Right forelimb (tissue), 1 donor: ENCODE measurements at places on chromosomes 2 and 18.

DNA sequence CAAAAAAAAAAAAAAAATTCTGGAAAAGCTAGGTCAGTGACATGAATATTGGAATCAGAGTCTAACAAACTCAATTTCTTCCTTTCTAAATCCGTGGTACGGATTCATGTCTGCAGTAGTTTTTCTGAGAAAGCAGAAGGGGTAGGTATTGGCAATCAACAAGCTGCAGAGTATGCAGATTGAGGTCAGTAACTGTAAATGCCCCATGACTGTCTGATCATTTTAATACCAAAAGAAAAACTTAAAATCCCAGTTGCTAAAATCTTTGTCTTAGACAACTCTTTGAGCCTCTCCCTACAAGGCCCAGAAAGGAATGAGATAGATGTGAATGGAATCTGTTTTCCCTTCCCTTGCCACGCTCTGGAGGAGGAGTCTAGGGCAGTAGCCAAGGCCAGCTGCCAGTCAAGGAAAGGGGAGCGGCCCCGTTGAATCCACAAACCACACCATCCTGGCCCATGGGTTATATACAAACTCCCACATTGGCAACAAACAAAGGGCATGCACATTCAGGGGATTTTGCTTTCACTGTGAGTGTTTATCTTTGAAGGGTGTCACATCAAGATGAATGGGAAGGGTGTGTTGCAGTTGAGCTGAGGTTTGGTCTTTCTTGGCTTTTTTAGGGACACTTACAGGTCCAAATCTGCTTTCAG lies 6.1 kb upstream of the CASP8 start:
- no peak for DNase-seq

DNA sequence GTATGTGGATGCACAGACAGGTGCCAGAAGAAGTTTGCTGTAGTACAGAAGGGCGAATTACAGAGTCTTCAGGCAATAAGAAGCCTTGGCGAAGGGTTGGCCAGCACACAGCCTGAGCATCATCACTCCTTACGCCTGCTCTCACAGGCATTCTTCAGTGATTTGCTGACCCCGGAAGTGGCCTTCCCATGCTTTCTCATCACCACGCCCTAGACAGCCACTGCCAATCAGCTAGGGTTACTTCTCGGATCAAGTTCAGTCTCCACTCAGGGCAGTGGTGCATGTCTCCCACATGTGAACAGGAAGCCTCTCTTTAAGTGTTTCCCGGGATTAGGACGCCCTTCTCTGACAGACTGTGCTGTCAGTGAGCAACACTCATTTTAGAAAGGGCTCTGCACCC lies 81.8 kb downstream of the C1QL2 start:
- DNase-seq = no peak

DNA sequence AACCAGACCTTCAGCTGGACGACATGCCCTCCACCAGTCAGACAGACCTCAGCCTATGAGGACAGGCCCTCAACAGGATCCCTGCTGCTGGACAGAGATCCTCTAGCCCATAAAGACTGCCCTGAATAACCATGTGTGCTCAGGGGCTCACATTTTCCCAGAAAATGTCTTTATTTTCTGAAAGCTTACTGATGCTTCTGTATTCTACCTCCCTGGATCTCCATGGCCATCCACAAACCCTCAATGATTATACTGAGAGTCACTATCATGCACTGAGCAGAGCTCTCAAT lies 1.8 kb upstream of the PTPN18 start:
- DNase-seq = no peak

- DNase-seq = no peak
Observed at GRCh38 chr2:206873423-206873822, 65.9 kb upstream of the CPO start.

GRCh38 chr2:114754907-114755563 lies 312.6 kb downstream of the DPP10 start:
- no peak for DNase-seq

DNA sequence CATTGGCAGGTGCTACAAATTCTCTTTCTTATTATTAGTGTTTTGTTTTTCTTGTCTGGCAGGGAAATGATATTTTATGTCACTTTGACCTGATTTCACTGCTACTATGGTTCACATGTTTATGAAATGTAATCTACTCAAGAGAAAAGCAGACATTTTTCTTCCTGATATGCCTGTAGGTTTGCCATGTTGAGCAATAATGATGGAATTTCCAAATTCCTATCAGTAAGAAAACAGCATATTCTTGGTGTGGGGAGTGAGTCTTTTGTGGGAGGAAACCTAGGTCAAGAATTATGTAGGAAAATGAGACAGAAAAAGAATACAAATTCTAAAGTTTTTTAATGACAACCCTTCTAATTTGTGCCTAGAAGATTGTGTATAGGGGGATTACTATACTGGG lies 356.4 kb downstream of the SLC4A3 start:
- DNase-seq = no peak

DNA sequence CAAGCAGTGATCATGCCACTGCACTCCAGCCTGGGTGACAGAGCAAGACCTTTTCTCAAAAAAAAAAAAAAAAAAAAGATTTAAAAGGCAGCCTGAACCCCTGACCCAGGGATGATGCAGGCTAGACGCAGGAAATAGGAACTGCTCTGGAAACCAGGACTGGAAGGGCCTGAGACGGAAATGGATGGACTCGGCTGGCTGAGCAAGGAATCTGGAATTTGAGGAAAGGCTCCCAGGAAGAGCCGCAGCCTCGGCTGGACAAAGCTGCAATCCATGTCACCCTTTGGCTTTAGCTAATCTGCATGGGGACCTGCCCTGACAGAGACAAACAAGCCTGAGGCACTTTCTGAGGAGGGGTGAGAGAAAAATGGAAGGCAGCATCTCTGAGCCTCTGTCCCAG lies 55.0 kb upstream of the DAPL1 start:
- DNase-seq = no peak
